Psoas muscle (tissue), 8 donors: ENCODE measurements at places on chromosomes 3 and 15.

DNA sequence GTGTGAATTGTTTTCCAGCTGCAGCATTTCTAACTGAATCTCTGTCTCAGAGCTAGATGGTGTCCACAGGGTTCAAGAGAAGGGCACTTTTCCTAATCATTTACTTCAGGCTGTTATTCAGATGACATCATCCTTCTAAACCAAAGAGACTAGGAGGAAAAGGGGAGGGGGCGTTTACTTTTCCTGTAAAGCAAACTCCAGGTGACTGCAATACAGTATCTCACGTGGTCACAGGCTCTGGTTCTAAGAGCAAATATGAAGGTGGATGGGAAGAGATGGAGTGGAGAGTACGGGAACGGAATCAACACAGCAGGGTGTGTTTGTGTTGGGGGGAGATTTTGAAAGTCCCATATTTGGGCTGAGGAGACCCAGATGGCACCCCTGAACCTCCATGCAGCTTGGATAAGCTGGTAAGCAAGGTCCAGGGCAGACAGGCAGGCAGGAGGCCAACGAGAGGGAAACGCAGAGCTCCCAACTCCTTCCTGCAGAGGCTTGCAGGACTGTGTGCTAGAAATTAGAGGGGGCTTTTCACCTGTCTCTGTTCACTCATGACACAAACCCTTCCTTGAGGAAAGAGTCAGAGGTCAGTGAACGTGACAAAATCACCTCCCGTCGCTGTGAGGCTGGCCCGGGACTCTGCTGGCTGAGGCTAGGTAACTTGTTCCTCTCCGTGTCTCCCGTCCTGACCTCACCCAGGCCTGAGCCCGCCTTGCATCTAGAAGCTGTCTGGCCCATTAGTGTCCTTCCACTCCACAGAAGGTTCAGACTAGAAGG, 151.2 kb downstream of the OPA1 start:
- DNase-seq: no peak

GRCh38 chr3:31936420-31937060, 44.5 kb downstream of the OSBPL10 start:
- no peak for DNase-seq

GRCh38 chr15:65730549-65731172, 61.4 kb downstream of the DENND4A start:
- no peak for DNase-seq

DNA sequence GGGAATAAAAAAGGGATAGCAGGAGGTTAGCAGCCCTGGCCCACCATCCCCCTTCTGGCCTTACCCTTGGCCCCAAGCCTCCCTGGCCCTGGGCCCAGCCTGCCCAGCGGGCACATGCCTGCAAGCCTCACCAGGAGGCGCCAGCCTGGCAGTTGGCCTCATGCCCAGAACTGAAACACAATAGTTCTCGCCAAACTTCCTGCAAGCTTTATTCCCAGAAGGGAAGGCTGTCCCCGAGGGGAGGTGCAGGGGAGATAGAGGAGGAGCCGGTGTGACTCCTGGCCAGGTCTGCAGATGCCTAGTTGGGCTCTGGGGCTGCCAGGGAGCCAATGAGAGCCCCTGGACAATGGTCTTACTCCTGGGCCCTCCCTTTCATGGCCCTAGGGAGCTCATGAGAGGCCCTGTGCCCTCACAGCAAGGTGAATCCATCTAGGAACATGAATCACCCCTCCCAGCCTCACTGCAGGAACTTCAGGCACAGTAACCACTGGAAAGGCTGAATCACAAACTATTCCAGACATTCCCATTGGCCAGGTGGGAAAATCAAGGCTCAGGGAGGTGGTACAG, 4.0 kb downstream of the CCDC33 start:
- DNase-seq: peak; percentile 85

DNA sequence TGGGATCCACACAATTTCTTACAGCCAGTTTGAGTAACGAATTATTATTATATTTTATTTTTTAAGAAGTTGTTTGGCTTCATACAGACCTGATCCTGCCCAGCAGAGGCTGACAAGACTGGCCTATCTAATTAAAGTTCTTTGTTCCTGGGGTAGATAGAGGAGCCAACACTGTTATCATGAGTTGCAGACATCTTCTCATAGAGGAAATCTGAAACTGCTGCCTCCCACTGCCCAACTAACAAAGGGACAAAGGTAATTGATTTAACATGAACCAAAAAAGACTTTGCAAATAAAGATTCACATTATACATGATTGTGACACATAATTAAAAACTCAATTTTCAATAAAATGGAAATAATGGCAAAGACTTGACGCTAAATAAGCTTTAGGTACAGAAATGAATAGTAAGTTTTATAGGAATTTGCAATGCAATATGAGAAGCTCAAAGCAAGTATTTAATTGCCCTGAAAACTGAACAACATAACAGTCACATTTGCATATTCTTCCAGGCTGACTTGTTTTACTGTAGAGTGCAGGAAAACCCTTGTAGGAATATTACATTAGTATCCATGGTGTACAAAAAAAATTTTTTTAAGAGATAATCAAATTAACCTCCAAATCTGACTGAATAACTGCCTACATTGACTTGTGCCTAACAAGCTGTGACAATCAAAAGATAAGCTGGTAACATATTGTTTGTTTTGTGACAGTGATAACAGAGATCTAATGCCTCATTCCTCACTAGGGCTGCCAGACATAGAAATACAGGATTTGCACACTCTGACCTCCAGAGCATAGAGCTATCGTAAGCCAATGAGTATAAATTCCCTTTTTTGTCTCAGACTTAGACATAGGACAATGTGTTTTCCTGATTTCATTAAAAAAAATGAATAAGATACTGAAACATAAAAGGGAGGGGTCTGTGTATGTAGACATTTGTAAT, 273.2 kb downstream of the MFSD1 start:
- DNase-seq: no peak

GRCh38 chr15:61097852-61098251, 131.2 kb downstream of the RORA start:
- no peak for DNase-seq

DNA sequence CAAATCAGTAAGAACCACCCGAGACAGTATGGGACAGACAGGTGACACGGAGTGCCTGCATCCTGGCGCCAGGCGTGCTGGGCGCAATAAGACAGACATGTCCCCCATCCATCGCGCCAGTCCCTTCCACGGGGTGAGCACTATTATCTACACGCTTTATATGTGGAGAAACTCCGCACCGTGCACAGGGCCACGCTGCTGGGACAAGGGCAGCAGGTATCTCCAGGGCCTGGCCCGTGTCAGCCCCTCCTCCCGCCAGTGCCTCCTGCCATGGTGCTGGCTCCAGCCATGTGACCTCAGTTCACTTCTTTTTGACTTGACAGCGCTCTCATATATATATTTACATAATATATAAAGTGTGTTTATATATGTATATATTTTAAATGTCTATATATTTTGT, 42.6 kb downstream of the TNK2 start:
- DNase-seq: no peak

DNA sequence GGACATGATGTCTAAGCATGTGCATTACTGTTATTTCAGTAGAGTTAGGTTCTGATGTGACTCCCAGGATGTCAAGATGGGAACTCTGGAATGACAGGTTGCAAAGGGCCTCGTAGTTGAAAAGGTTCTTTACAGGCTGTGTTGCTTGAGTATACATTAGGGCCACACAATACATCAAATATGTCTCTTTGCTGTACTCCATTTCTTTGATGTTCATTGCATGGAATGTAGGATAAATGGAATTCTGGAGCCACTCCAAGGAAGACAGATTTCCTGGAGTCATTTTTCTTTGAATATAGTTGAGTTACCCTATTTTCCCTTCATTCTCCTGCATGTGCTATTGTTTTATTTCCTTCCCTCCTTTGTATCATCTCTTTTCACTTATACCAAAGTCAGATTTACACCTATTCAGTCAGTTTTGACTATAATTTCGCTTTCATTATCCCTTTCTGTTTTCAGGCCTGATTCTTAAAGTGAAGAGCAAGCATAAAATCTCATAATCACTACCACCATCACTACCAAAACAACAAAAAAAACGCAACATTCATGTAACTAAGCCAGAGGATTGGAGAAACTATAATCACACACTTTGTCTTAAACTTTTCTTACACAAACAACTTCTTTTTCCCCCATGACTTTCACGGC, 61.2 kb upstream of the PTX3 start:
- DNase-seq: no peak

DNA sequence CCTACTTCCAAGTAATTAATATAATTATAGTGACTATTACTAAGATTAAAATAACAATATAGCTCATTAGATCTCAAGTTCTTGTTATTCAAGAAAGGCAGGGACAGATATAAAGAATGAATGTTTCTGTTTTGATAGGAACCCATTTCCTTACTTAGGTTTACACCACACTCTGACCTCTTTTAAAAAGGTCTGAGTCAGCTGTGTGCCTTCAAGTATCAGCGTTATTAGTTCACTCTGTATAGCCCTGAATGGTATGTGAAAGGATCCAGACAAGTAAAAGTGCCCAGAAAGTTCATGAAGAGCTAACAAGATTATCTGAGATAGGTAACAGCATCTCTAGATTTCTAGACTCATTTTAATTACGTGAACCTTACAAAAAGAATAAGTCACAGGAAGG, 28.9 kb downstream of the PDCD10 start:
- DNase-seq: no peak

DNA sequence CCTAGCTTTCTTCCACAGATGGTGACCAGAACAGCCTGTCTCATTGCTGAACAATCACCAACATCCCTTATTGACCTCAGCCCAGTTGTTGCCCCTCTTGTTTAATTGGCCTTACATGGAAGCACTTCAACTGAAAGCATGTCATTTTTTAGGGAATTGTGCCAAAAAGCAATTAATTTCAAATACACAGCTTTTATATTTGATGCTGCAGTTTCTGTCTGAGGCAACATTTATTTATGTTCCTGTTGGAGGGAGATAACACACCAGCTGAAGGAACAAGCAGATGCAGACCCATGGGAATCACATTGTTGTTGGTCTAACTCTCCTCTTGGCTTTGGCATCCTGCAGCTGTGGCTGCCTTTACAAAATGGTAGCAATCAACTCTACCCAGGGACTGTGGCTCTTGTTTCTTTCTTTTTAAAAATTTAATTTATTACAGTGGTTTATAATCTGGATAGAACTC, 498.1 kb upstream of the RGMA start:
- no peak for DNase-seq

DNA sequence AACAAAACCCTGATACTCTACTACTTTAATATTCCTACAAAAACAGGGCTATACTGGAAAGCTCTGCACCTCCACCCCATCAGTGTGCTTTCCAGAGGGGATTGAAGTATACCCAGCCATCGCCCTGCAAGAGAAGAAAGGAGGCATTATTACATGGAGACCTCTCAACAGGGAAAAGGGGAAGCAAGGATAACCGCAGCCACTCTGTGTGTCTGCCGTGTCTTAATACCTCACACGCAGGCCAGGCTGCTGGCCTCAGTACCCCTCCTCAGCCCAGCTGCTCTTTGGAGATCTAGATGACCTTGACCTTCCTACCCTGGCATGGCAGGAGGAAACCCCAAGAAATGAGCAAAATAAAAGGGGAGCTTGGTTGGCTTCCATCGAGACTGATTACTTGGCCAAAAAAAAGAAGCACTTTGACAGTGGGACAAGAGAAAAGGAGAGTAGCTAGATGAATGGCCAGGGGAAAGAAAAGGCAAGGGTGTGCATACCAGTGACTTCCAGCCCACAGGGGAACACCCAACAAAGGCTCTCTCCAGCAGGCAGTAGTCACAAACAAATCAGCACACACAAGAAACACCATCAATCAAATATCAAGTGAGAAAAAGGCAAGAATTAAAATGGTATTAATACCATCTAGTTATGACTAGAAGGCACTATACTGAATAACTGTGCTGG, 129.4 kb downstream of the STT3B start:
- no peak for DNase-seq

DNA sequence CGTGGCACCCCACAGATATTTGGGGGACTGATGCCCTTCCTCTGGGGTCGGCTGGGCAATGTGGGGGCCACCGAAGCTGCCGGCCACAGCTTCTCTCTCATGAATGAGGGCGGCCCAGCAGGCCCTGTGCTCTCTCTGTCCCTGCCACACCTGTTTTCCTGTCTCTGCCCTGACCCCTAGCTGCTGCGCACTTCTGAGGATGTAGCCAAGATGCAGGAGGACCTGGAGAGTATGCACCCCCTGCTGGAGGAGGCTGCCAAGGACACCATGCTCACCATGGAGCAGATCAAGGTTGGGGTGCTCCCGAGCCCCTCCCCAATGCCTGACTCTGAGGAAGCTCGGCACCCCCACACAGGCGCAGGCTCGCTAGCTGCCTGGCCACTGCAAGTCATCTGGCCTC, 59.7 kb downstream of the SEMA3G start:
- no peak for DNase-seq

GRCh38 chr3:190048932-190049441, 71.7 kb downstream of the P3H2 start:
- no peak for DNase-seq

DNA sequence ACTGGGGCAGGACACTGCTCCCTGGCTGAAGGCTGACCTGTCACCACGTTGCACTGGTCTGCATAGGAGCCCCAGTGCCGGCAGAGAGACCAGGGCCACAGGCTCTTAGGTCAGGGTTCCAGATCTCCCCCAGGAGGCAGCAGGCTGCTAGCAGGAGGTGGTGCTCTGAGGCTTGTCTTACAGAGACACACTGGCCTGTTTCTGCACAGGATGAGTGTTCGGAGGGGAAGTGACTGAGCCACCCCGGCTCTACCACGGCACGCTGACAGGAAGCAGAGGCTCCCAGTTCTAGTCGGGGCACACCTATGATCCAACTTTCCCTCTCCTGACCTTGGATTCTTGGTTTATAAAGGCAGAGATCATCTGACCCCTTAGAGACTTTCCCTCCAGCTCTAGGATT, 8.6 kb downstream of the FBXL22 start:
- no peak for DNase-seq

- DNase-seq: peak; percentile 84
Measured at GRCh38 chr3:35664460-35664919, 25.2 kb downstream of the ARPP21 start.
